ENCODE measurements at places on chromosomes 5 and 9.

DNA sequence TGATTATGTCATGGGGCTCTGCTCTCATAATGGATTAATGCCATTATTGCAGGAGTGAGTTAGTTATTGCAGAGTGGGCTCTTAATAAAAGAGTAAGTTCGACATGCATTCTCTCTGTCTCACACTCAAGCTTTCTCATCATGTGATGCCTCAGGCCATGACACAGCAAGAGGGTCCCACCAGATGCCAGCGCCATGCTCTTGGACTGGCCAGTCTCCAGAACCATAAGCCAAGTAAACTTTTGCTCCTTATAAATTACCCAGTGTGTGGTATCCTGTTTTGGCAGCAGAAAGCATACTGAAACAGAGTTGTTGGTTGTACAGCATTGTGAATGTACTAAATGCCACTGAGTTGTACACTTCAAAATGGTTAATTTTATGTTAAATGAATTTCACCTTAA lies 138.1 kb downstream of the MYO10 start:
- no peaks in the 10 kb centered on the region for H3K27me3 ChIP-seq
- no peak overlapping the region for H3K4me3 ChIP-seq
- no peaks in the 10 kb centered on the region for H3K36me3 ChIP-seq

GRCh38 chr5:124870070-124870469 lies 123.6 kb upstream of the ZNF608 start:
- no peaks in the 10 kb centered on the region for H3K27me3 ChIP-seq
- H3K4me3 ChIP-seq: no peak overlapping the region
- H3K27ac ChIP-seq: no peak overlapping the region
- peaks cover 52% of the 10 kb centered on the region for H3K4me1 ChIP-seq

GRCh38 chr9:21936161-21936560 lies 58.0 kb downstream of the CDKN2A start:
- H3K4me3 ChIP-seq: no peak overlapping the region
- no peaks in the 10 kb centered on the region for H3K4me1 ChIP-seq
- no peaks in the 10 kb centered on the region for H3K27me3 ChIP-seq

GRCh38 chr5:90740244-90740799 lies 181.7 kb downstream of the ADGRV1 start:
- DNase-seq: no peak
- no peak overlapping the region for H3K27ac ChIP-seq
- H3K36me3 ChIP-seq: no peaks in the 10 kb centered on the region
- no peaks in the 10 kb centered on the region for H3K4me1 ChIP-seq
